ENCODE measurements at places on chromosomes 7 and 10. TPM values are rescaled to one million over a fixed set of nuclear protein-coding genes. Genes with fewer than 3 reads are reported as not detected.

TMEM236 gene
- total RNA-seq = 0.50 TPM

METTL27 gene
- total RNA-seq = 4.2 TPM

CPED1 gene
- total RNA-seq = 34.1 TPM

FBXO24 gene
- 2.0 TPM for total RNA-seq

LBX1 gene
- total RNA-seq = 1.9 TPM

ADD3 gene
- total RNA-seq = 438 TPM
